ENCODE measurements at places on chromosomes 6 and 20.

- no peak for DNase-seq
Observed at GRCh38 chr20:58362970-58363369, 26.1 kb upstream of the VAPB start.

- DNase-seq = no peak
Observed at GRCh38 chr6:35955071-35955470, 34.2 kb upstream of the SRPK1 start.

DNA sequence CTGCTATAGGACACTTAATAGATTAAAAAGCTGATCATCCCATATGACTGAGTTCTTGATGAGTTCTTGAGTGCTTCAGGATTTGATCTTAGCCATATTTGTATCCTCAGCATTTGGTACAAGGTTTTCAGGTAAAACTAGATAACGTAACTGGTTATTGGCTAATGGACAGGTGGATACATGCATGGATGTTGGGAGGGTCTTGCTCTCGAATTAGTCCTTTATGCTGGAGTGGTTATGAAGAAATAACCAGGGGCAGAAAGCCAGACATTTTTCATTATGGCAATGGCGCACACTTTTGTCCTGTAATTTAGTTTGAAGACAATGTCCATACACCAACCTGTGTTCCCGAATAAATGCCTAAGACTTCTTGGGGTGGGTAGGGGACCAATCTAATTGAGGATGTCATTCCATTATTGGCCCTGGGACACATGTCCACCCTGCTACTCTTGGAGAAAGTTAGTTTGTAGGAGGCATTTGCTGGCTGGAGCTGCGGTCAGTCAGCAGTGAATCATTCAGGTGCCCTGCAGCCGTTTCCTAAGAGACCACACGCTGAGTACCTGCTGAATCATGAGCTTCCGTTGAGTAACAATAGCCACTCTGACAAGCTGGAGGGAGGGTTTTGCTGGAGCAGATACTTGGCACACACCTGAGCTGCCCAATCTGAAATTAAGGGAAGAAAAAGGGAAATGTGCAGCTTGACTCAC, 194.4 kb downstream of the FOXA2 start:
- no peak for DNase-seq

- DNase-seq = no peak
Observed at GRCh38 chr20:57392512-57393271, 1.5 kb downstream of the RBM38 start.

GRCh38 chr20:9454791-9455190, 59.6 kb upstream of the LAMP5 start:
- no peak for DNase-seq

Measured in COLO829 (cell line).